Mucosa of descending colon (tissue), 3 donors: ENCODE measurements at places on chromosomes 16 and 17. TPM values are rescaled to one million over a fixed set of nuclear protein-coding genes. Genes with fewer than 3 reads are reported as not detected.

GRCh38 chr17:79433379-79433778 lies 177.5 kb downstream of the RBFOX3 start:
- no peak for DNase-seq

SLC9A5 gene
- total RNA-seq, result 1.7 TPM

PLEKHH3 gene
- total RNA-seq, result 4.3 TPM

DNA sequence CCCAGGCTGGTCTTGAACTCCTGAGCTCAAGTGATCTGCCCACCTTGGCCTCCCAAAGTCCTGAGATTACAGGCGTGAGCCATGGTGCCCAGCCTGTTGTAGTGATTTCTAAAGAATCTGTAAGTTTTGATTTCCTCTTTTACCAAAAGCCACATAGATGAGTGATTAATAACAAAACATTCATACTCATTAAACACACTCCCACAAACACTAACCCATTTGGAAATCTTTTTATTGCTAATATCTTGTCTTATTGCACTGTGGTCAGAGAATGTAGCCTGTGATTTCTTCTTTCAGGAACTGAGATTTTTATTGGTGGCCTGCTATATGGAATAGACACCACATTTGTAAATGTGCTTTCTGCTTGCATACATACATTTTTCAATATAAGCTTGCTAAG lies 31.6 kb downstream of the MYH10 start:
- DNase-seq, result no peak

MXRA7 gene
- 214 TPM for total RNA-seq

DNA sequence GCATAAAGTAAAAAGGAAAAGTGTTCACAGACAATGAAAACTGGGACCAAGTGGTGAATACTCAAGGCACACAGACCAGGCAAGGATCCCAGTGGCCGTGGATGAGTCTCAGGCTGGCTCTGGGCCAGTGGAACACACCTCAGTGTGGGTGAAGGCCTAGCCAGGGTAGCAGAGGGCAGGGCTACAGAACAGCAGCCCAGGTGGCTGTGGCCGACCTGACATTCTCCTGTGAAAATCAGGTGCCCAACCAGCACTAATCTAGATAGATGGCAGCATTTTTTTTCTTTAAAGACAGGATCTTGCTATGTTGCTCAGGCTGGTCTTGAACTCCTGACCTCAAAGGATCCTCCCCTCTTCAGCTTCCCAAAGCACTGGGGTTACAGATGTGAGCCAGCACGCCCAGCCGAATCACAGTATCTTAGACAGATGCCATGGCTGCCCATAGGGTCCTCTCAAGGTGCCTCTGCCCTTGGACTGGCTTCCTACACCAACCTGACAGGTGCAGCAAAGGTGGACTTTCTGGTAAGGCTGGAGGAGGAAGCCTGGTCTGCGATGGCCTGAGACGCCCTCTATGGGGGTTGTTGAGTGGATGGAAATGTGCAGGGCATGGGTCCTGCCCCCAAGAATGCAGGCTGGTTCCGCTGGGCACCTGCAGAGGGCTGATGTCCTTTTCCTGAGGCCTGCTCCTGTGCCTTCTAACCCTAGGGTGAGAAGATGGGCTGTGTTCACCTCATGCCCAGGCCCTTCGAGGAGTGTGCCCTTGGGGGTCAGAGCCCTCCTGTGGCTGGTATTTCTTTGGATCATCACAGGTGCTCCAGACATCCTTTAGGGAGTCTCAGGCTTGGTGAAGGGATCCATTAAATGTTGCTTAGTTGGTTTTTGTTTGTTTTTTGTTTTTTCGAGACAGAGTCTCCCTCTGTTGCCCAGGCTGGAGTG lies 3.8 kb upstream of the P4HB start:
- DNase-seq, result no peak

- DNase-seq, result no peak
Observed at GRCh38 chr17:80024206-80024972, 11.3 kb downstream of the TBC1D16 start.

DNA sequence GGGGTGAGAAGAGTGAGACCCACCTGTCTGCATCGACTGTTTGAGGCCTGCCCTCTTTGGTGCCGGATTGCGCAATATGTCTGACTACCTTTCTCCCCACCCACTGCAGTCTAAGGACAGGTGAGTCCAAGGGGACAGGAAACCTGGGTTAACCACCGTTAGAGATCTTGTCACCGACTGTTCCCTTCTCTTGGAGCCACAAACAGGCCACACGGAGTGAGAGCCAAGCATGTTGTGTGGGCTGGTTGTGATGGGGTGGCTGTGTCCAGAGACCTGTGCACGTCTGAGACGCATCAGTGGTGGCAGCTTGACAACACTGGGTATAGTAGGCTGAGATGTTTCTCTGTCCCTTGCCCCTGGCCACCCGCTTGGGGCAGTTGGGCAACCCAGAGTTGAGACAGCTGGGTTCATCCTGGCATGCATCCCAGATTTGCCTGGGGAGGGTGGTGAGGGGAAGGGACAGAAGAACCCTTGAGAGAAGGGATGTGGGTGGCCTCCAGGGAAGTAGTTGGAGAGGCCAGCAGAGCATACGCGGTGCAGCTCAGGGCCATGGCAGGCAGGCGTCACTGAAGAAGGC lies 21.4 kb downstream of the MPRIP start:
- no peak for DNase-seq

DNA sequence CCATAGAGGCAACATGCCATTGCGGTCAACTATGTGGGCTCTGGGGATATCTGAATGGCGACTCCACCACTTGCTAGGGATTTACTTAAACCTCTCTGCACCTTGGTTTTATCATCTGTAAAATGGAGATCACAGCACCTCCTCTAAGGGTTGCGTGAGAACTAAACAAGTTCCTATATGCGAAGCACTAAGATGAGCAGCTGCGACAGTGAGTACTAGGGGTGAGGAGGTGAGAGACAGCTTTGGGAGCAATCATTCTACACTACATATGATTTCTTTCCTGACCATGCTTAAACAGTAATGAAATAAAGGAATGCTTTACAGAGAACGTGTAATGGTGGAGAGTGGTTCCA lies 61.4 kb downstream of the CREBBP start:
- no peak for DNase-seq

DNA sequence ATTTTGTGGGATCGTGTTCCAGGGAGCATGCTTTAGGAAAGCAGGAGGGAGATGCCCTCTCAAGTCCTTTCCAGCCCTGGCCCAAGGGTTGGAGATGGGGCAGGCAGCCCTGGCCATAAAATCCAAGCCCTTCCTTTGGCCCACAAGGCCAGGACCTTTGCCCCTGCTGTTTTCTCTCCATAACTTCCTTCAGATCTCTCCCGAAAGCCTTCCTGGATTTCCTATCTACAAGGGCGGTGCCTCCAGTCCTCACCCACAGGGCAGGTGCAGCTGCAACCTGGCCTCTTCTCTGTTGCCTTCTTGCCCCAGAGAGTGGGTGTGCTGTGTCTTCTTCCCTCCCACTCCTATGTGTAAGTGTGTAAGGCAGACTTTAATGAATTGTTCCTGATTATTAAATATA lies 8.5 kb upstream of the PDP2 start:
- DNase-seq, result peak; percentile 80

DNA sequence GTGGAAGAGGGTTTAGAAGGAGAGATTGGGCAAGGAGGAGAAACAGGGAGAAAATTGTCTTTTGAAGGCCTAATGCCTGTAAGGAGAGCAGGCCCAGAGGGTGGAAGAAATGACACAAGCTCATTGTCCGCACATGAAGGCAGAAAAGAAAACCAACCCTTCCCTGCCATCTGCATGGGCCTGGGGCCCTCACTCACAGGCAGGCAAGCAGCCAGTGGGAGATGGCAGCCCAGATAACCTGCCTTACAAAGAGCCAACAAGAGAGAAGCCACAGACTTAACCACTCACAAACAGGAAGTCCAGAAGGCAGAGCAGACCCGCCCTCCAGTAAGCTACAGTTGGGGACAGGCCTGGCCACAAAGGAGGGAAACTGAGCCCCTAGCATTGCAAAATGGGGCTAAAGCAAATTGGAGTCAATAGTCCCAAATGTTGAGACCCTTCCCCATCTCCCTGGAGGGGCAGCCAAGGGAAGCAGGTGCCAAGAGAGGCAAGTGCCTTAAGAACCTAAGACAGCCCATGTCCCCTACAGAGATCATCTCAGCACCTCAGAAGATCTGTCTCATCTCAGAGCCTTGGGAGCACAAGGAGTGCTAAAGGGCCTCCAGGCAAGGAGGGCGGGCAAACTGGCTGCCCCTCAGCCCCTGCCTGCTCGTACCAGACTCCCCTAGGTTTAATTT lies 7.3 kb upstream of the TSPOAP1 start:
- peak; percentile 65 for DNase-seq
